NCI-H1417 treated with DMSO at 0.1 percent for 48 hours (cell line): ENCODE measurements at places on chromosomes 2 and 18.
A peak's percentile ranks its signal among the peaks of the same experiment; 100 is the strongest.

DNA sequence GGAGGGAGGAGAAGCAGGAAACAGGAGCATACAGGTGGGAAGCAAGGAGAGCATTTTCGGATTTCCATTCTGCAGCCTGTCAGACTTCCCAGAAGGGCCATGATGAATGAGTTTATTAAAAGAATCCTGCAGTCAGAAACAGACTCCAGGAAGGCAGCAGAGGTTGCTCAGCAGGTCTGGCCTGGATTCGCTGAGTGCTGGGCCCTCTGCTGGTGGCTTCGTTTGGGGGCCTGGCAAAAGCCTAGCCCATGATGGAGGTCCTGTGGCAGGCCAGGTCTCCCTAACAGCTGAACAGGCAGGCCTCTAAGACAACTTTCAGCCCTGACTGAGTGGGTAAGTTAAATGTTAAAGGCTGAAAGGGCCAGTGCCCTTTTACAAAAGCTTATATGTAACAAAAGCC, 108.2 kb upstream of the CAPN13 start:
- no peak for DNase-seq

- DNase-seq, result peak; percentile 6
Observed at GRCh38 chr18:27824841-27825681, 351.9 kb downstream of the CDH2 start.

GRCh38 chr18:59593291-59593717, 103.9 kb downstream of the CCBE1 start:
- DNase-seq, result no peak

GRCh38 chr2:67339234-67339885, 57.8 kb upstream of the ETAA1 start:
- no peak for DNase-seq

DNA sequence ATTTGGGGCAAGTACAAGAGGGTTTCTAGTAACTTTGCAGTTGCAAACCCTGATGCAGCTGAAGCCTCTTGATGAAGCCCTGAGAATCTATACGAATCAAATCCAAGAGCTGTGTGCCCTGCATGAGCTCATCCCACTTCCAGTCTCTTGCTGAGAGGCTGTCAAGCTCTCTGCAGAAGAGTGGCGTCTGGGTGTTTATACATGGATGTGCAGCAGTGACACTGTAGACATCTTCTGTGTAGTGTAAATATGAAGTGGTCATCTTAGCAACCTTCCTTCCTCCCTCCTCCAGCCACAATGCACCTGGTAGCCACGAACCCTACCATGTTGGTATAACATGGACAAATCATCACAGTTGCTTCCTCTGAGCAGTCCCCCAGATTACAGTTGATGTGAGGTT, 18.4 kb upstream of the KIAA2012 start:
- DNase-seq, result no peak

- no peak for DNase-seq
Observed at GRCh38 chr2:105857076-105857740, 112.5 kb downstream of the NCK2 start.

- no peak for DNase-seq
Observed at GRCh38 chr2:58055033-58055786, 8.6 kb downstream of the VRK2 start.

- DNase-seq, result no peak
Observed at GRCh38 chr2:73964223-73964622, 20.5 kb upstream of the TET3 start.

DNA sequence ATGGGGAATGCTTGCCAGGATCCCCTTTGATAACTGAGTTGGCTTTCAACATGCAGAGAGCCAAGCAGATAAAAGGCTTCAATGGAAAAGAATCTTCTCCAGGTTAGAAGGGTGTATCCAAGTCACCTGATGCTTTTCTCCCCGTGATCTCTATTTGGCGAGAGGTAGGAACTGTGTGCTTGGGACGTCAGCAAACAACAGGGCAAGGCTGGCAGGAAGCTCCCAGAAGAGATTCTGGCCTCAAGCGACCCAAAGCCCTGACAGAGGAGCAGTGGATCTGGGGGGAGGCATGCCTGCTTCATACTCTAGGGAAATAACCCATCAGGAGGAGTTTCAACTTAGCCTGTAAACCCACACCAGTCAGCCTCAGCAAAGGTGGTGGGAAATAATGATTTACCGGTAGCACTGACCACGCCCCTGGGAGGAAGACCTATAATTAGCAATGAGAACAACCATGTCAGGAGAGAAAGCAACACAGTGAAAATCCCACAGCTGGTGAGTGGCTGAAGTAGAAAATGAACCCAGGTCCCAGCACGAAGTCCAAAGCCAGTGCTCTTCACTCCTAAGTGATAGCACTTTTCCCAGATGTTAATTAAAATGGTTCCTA, 76.3 kb upstream of the SEC11C start:
- DNase-seq, result no peak
